Muscle of leg (tissue), 16 donors: ENCODE measurements at places on chromosomes 7 and 10. TPM values are rescaled to one million over a fixed set of nuclear protein-coding genes. Genes with fewer than 3 reads are reported as not detected.

The TMEM236 gene
- total RNA-seq: 0.40 TPM

The KIF11 gene
- 12.3 TPM for total RNA-seq

GRCh38 chr7:108570146-108570755, 577 bp downstream of the DNAJB9 start:
- H3K36me3 ChIP-seq: peaks cover 8% of the 10 kb centered on the region
- H3K4me1 ChIP-seq: no peaks in the 10 kb centered on the region
- DNase-seq: peak; percentile 61
- H3K4me3 ChIP-seq: peak overlapping the region; percentile 91
- H3K27me3 ChIP-seq: no peaks in the 10 kb centered on the region

DNA sequence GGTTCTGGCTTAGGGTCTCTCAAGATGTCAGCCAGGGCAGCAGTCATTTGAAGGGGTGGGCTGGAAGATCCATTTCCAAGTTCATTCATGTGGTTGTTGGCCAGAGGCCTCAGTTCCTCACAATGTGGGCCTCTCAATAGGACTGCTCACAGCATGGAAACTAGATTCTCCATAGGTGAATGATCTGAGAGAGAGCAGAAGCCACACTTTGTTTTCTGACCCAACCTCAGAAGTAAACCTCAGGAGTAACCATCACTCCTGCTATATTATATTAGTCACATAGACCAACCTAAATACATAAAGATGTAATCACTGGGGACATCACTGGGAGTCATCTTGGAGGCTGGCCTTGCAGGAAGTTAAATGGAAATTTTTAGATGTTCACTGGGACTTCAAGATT, 42.2 kb downstream of the GBF1 start:
- H3K4me3 ChIP-seq: no peak overlapping the region
- no peaks in the 10 kb centered on the region for H3K27me3 ChIP-seq
- peaks cover 2% of the 10 kb centered on the region for H3K36me3 ChIP-seq
- no peak overlapping the region for H3K27ac ChIP-seq

- no peaks in the 10 kb centered on the region for H3K27me3 ChIP-seq
- H3K4me1 ChIP-seq: no peaks in the 10 kb centered on the region
- H3K4me3 ChIP-seq: no peak overlapping the region
- H3K27ac ChIP-seq: no peak overlapping the region
Measured at GRCh38 chr10:129116371-129116770, 350.7 kb upstream of the MGMT start.

DNA sequence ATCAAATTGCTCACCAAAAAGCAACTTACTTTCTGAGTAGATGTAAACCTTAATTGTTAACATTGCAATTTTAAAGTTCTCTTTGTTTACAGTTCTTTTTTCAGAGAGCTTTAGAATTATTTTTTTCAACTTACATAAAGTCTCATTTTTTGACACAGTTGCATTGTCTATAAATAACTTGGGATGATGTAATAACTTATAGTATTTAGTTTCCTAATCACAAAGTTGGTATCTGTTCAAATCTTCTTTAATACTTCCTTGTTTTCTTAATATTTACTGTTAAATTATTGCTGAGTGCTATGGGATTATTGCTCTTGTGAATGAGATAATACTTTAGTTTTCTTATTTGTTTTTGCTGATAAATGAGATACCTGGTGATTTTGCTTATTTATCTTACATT, 18.9 kb upstream of the SUV39H2 start:
- H3K4me3 ChIP-seq: no peak overlapping the region
- H3K27me3 ChIP-seq: no peaks in the 10 kb centered on the region
- H3K4me1 ChIP-seq: no peaks in the 10 kb centered on the region
- DNase-seq: no peak
